ENCODE measurements at places on chromosomes 4 and X.

DNA sequence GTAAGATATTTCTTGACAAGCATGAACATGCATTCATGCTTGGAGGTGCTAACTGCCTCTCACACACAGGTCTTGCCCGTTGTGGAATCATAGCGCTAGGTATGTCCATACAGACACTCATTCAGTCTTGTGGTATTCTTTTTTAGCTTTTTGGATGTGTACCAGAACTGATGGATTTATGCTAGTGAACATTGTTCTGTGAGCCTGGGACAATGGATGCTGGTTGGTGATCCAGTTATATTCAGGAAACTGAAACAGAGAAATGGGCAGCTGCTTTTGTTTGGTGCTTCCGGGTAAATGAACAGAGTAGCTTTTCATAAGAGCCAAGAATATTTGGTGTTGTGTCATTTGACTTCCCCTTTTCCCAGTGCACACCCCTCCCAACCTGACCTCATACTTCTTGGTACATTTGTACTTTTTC, 78.9 kb upstream of the SLC4A4 start:
- no peak for DNase-seq

- DNase-seq, result no peak
Measured at GRCh38 chr4:126395664-126396063, 1080.9 kb downstream of the FAT4 start.

- DNase-seq, result no peak
Measured at GRCh38 chr4:144894573-144894972, 203.4 kb downstream of the ANAPC10 start.

DNA sequence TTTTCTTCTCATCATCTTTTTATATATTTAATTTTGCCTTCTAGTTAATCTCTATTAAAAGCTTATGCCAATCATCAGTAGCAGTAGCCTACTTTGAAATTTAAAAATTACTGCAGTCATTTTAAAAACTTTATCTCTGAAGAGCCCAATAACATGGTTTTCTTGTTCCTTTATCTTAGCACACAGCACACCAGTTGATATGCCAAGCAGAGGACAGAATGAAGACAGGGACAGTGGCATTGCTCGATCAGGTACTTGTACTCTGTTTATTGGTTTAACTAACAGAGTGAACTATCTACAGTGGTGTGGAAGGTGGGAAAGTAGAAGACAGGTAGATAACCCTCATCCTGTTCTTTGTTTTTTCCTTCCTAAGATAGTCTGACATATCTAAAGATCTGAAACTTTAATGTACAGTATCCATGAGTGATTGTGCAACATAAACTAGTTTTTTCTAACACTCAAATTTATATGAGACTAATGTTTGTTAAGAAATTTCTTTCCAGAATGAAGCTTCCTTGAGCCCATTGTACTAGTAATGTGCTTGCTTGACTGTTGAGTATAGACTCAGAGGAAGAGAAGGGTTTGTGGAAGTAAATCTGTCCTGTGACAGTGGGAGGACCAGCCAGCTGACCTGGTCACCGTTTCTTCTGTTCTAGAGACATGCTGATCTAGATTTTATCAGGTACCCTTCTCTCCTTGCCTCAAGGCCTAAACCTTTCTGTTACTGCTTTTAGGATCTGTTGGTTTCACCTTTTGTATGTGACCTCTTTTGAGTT, 66.6 kb downstream of the FNIP2 start:
- DNase-seq, result no peak

DNA sequence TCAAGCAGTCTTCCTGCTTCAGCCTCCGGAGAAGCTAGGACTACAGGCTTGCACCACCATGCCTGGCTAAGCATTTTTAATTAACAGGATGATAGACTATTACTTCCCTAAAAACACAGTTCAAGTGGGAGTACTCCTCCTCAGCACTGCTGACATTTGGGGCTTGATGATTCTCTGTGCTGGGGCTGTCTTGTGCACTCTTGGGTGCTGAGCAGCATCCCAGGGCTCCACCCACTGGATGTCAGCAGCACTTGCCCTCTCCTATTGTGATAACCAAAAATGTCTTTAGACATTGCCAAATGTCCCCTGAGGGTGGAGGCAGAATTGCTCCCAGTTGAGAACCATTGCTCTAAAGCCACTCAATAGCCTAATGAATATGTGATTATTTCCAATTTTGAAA, 60.4 kb downstream of the CLCN4 start:
- peak; percentile 5 for DNase-seq

- no peak for DNase-seq
Measured at GRCh38 chrX:38750551-38750950, 50.7 kb upstream of the MID1IP1 start.

DNA sequence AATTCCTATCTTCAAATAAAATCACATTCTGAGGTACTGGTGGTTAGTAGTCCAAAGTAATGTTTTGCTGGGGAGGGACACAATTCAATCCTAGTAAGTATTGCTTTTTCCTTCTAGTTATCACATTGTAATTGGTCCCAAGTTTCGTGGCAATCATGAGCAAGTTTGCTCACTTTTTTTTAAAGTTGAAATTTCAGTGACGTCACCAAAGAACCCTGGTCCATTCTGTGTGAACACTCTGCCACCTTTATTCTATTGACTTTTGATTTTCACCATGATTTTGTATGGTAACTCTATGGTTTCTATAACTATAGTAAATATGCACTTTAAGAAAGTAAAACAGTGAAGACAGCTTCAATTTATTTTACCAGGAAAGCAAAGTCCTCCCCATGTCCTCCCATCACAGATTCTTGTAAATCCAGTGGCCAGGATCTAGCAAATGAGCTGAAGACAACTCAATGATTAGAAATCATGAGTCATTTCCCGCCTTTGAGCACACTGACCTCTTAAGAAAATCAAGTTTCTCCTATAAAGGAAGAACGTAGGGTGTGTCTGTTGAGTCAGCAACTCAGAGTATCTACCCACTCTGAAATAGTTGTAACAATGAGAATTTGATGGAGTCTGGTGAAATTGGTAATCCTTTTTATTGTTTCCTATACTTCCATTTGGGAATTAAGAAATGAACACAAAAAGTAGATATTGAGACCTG, 1306.6 kb upstream of the PABPC4L start:
- no peak for DNase-seq

GRCh38 chr4:145481942-145482208, 222 bp downstream of the SMAD1 start:
- DNase-seq, result no peak

DNA sequence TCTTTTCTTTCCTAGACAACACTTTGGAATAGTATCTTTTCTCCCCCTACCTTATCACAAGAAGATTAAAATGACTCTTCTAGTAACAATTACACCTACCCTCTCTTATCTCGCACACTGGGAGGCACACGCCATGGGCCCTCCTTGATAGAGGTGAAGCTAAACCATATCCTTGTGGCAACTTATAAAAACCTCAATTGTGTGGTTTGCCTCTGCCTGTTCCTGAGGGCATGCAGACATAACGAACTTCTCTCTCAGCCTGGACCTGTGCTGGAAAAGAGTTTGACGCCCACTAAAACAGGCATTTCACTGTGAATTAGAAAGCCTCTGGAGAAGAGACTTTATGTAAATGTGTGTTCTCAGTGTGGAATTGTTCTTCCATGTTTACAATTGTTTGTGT, 141.2 kb downstream of the NDST3 start:
- DNase-seq, result no peak

DNA sequence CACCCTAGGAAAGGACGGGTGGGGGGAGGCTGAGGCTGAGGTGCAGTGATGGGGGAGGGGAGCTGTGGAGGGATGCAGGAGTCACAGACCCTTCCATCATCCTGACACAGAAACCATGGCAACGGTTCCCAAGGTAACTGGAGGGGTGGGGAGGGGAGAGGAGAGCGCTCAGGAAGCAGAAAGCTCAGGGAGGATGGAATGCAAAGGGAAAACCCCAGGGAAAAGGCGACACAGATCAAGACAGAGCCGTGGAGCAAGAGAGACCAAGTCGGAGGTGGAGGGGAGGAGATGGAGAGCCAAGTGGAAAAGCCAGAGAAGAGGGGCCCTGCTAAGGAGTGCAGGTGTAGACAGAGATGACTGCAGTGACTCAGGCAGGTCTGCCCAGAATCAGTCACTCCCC, 14.5 kb downstream of the L1CAM start:
- DNase-seq, result no peak

- no peak for DNase-seq
Measured at GRCh38 chr4:64559571-64559970, 150.3 kb upstream of the TECRL start.

DNA sequence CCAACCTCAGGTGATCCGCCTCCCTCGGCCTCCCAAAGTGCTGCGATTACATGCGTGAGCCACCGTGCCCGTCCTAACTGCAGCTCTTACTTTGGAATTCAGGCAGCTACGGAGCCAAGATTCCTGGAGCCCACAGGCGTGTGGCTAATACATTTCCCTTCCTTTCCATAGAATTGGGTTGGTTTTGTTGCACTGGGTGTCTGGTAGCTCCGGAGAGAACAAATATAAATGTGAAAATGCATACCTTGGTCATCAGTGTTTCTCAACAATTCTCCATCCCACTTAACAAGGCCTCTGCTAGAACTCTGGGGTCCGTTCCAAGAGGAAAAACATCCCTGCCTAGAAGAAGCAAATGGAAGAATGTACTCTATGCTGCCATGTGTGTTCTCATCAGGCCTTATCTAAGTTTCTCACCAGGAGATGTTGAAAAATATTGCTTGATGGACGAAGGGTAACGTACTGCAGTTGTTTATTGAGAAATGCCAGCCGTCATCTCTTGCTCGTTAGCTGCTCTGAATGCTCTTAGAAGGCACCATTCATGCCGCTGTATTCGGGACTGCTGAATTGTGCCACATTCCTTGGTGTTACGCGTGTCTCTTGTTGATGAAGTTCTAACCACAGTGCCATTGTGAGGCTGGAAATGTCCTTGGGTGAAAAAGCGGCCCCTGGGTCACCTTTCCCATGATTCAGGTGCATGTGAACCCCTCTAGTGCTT, 50.5 kb upstream of the CD99 start:
- no peak for DNase-seq

GRCh38 chr4:179325181-179325580, 1882.9 kb upstream of the AGA start:
- no peak for DNase-seq

DNA sequence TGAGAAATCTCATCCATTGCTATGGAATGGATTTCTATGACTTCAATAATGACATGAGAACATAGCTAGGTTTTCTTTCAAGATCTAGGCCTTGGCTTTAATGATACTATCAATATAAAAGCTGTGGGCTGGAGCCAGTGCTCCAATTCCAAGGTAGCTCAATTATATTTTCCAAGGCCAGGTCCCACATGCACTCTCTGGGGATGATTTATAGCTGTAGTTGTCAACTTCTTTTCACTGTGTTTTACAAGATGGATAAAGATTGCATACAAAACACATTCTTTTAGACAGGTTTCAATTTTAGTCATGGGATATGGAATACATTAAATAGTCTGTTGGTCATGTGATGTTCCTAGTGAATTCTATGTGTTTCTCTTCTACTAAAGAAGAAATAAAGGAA, 156.7 kb downstream of the DCAF12L1 start:
- DNase-seq, result no peak

DNA sequence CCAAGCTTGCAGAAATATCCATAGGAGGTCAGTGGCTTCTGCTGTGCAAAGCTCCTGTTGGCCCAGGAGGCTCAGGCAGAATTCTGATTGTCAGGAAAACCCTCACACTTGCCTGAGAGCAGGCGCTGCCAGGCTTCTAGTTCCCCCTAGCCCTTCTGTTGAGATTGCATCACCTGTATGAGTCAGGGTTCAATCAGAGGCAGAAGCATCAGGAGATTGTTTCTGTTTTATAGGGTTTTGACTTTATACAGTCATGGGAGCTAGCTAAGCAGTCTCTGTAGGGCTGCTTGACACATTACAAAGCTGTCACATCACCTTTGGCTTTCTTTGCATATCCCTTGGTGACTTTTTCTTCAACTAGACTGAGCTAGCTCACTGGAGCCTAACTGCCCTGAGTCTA, 27.8 kb downstream of the DIPK2B start:
- DNase-seq, result no peak

DNA sequence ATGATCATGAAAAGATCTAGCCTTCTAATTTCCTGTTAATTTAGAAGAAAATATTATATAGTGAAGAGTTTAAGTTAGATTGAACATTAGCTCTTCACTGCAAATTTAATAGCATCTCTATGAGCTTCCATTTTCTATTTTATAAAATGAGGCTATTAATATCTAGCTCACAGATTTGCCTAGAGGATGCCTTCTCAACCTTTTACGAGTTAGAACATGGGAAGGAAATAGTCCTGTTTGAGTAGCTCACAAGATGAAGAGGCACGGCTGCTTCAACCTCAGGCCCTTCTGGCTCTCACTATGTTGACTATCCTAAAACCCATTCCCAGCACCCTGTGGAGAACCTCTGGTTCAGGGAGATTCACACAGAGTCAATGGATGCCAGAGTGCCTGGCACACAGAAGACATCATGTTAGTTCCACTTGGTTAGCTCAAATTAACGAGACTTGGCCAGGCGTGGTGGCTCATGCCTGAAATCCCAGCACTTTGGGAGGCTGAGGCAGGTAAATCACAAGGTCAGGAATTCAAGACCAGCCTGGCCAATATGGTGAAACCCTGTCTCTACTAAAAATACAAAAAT, 97.9 kb upstream of the GUCY1A1 start:
- no peak for DNase-seq

- DNase-seq, result no peak
Measured at GRCh38 chrX:47578692-47579091, 3.5 kb upstream of the TIMP1 start.

GRCh38 chr4:2837904-2838496, 5.6 kb upstream of the ADD1 start:
- no peak for DNase-seq

- no peak for DNase-seq
Measured at GRCh38 chr4:64409300-64409699, at the start of gene TECRL. TECRL (minus strand) TSS chr4:64409450; CDS start chr4:64409351, 99 bp downstream.

- no peak for DNase-seq
Measured at GRCh38 chrX:149827254-149827653, 45.5 kb downstream of the MAGEA9 start.

DNA sequence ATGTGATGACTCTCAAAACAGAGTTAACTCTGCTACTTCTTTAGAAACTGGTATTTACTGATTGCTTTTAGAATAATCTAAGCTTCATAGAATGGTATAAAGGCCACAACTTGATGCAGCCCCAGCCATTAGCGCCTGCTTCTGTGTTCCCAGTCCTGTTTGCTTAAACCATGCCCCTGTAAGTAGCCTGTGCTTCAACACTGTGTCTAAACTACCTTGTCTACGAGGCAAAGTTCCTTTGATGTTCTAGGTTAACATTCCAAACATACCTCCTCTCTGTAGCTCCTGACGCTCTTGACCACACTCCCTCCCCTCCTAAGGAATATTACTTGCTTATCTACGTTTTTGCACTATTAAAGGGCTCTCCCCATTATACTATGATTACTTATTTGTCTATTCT, 352.5 kb upstream of the ADGRL3 start:
- no peak for DNase-seq

DNA sequence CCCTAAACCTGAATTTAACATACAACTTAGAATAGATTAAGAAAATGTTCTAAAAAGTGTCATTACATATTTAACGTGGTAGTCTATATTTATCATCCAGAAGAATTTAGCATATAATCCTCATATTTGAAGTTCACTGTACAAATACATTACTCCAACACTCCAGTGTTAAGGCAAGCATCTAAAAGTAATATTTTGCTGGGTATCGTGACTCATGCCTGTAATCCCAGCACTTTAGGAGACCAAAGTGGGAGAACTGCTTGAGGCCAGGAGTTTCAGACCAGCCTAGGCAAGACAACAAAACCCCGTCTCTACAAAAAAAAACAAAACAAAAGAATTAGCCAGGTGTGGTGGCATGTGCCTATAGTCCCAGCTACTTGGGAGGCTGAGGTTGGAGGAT, 24.8 kb downstream of the LRBA start:
- DNase-seq, result no peak

GRCh38 chrX:148649145-148649795, 148.9 kb downstream of the AFF2 start:
- no peak for DNase-seq

- no peak for DNase-seq
Measured at GRCh38 chr4:149489321-149489720, 326.3 kb downstream of the IQCM start.
